ENCODE measurements at places on chromosomes 13 and 19.

DNA sequence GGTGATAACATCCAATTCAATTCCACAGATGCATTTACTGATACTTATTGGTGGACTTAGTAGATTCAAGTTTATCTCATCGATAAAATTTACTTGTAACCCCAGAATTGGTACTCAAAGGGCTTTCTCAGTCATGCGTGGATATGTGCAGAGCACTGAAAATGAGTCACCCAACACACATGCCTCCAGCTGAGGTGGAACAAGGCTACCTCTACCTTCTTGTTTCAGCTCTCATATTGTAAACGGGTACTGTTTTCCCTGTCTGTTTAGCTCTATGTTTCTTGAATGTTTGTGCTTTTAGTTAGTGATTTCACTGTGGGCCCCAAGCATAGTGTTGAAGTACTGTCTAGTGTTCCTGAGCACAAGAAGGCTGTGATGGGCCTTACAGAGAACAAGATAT is 1.5 kb downstream of the LRRC63 start:
- no peak for DNase-seq

DNA sequence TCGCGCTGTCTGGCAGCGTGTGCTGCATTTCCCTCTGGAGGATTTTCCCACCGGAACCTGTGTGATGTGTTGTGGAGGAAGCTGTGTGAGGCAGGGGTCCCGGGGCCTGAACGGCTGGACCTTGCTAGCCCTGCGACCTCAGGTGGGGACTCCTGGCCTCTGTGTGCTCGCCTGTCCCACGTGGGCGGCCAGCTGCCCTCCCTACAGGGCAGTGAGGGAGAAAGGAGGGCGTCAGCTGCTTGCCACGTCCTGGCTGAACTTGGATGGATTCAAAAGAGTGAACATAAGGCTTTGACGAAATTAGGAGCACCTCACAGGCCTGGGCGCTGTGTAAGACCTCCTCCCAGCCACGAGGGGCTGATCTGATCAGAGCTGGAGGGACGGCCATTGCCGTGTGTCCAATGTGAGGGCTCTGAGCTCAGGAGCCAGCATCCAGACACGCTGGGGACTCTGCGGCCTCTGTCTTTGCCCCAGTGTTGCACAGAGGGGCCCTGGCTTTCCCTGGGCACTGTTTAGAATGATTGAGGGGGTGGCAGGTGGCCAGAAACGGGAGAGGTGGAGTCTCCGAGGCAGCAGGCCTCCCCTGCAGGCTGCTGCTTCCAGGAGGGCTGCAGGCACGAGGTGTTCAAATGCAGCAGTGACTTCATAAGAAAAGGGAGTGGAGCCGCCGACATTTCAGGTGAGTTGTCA is 13.0 kb downstream of the TFDP1 start:
- no peak for DNase-seq

DNA sequence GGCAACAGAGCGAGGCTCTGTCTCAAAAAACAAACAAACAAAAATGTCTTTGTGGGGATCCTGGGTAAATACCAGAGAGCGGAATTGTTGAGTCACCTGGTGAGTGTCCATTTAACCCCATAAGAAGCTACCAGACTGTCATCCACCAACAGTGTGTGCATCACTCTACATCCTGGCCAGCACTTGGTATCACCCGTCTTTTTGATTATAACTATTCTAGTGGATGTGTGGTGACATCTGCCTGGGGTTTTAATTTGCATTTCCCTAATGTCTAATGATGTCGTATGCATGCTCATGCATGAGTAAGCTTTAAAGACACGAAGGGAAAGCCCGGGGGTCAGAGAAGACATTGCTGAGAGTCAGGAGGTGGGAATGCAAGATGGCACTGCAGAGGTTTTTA is 126.7 kb upstream of the MRI1 start:
- no peak for DNase-seq

GRCh38 chr13:84096216-84096615 is 213.9 kb upstream of the SLITRK1 start:
- DNase-seq = no peak

DNA sequence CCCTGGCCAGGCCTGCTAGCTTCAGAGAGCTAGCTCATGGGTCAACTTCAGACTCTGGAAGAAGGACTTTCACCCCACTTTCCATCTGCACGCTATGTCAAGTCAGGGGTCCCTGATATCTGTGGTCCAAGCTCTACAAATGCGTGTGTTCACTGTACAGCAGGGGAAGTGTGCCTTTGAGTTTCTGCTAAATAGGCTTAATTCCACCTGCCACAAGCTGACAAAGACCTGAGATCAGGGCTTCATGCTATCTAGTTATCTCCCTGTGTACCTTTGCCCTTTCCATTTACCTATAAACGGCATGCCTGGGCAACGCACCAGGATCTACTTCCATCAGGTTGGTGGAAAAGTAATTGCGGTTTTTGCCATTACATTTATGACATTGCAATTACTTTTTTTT is 10.7 kb upstream of the SULT2A1 start:
- DNase-seq = no peak

GRCh38 chr13:101989798-101990350 is 412.0 kb downstream of the FGF14 start:
- DNase-seq = no peak

DNA sequence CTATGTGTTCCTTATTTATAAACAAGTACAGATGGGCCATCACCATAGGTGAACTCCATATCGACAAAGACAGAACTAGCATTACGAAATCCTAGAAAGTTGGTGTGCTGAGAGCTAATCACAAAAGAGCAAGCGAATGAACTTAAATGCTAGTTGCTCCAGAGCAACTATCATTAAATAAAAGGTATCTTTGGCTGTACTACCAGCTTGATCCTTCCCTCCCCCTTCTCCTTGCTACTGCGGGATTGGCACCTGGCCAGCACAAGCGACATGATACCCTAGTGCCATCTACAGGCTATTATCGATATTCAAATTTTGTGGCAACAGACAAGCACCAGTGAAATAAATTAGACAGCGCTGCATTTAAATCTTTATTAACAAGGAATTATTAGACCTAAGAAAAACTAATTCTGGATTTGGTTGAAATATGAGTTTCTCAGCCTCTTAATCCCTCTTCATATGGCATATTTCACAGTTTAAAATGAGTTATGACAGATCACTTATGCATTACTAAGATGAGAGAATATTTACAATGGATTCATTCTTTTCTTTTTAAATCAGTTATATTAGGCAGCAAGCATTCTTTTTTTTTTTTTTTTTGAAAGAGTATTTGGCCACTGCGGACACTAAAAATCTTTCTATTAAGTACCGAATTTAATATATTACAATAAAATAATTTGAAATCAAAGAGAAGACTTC is 5.8 kb downstream of the PCDH9 start:
- DNase-seq = no peak

GRCh38 chr19:687569-688166 is 7.6 kb downstream of the PRSS57 start:
- no peak for DNase-seq
